ENCODE measurements at places on chromosomes 7 and 10. TPM values are rescaled to one million over a fixed set of nuclear protein-coding genes. Genes with fewer than 3 reads are reported as not detected.

Gene CAV1
- 1,099 TPM for total RNA-seq

Gene MPP7
- total RNA-seq: 3.1 TPM

Gene ASAH2
- total RNA-seq: 4.5 TPM

- DNase-seq: no peak
Measured at GRCh38 chr7:22563032-22563501, 63.1 kb upstream of the STEAP1B start.

- no peak for DNase-seq
Measured at GRCh38 chr7:158819571-158820203, 9.6 kb downstream of the ESYT2 start.

DNA sequence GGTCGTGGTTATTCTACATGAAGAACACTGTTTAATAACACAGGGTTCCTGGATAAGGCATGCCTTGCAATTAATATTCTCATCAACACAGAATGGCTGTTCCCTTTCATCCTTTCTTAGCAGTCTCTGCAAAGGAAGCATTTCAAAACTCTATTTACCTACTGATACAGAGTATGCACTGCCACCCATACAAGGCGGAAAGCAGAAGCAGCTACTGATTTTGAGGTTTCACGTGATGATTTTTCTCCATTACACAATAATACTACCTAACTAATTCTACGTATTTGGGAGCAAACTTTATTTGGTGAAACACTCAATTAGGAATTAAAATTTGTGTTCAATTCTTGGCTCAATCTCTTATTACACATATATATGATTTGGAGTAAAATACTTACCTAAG is 43.0 kb upstream of the COL1A2 start:
- no peak for DNase-seq

DNA sequence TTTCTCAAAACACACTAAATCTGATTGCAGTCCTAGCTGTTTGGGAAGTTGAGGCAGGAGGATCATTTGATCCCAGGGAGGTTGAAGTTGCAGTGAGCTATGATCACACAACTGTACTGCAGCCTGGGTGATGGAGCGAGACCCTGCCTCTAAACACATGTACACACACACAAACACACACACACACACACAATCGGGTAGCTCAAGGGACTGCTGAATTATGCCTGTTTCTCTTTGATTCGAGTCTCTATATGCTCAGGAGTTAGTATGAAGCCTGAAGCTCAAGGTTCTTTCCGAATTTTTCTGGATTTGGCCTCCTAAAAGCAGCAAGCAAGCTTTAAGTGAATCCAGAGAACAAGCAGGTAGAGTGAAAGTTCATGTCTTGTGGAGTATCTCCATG is 22.5 kb downstream of the PRTFDC1 start:
- no peak for DNase-seq

- DNase-seq: peak; percentile 45
Measured at GRCh38 chr10:3068201-3068967, 1.0 kb downstream of the PFKP start.

DNA sequence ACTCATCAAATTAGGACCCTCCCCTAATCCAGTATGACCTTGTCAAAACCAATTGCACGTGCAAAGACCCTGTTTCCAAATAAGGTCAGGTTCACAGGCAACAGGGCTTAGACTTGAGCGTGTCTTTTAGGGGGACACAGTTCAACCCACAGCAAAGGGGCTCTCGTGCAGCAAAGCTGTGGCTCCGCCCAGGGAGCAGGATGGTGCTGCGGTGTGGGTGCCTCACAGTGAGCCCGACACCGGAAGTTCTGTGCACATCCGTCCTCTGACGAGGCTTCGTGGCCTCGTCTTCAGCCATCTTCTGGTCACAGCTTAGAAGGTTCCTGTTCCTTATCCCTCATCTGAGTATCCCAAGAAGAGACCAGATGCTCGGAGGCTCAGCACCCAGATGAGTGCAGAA is 509.2 kb upstream of the FOXK1 start:
- DNase-seq: no peak

GRCh38 chr7:137951700-137952425 is 50.0 kb downstream of the CREB3L2 start:
- DNase-seq: no peak

DNA sequence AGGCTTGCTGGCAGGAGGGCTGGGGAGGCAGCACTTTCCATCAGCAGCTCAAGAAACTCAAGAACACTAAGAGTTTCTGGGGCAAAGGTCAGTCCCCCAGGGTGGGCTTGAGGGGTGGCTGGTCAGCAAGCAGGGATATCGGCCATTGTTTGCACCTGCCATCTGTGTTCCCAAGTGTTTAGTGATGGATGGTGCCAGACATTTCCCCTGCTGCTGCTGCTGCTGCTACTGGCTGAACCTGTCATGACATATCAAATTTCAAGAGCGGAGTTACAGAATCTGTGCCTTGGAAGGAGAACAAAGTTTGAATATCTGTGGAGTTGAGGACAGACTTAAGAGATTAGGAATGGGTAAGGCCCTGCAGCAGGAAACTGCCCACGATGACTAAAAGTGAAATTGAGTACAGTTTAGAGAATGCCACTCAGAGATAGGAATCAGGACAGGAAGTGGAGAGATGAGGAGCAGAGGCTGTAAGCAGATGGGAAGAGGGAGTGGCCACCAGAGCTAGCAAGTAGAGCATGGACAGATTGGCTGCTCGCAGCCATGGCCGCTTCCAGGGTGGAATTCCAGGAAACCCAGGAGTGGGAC is 39.2 kb upstream of the PPP1R3C start:
- DNase-seq: peak; percentile 90

Measured in HFFc6 (cell line).